ENCODE measurements at places on chromosomes 7 and 10.

GRCh38 chr10:109259293-109259692 lies 664.0 kb downstream of the XPNPEP1 start:
- H3K27me3 ChIP-seq = no peaks in the 10 kb centered on the region
- no peaks in the 10 kb centered on the region for H3K36me3 ChIP-seq
- no peak overlapping the region for H3K4me3 ChIP-seq
- no peak for DNase-seq
- no peak overlapping the region for H3K27ac ChIP-seq
- no peaks in the 10 kb centered on the region for H3K4me1 ChIP-seq

- no peak overlapping the region for H3K4me3 ChIP-seq
- H3K4me1 ChIP-seq = no peaks in the 10 kb centered on the region
- no peaks in the 10 kb centered on the region for H3K27me3 ChIP-seq
- no peak for DNase-seq
- peaks cover 9% of the 10 kb centered on the region for H3K36me3 ChIP-seq
- H3K27ac ChIP-seq = no peak overlapping the region
Observed at GRCh38 chr7:139271718-139272628, 40.9 kb downstream of the UBN2 start.

GRCh38 chr10:84902553-84902952 lies 574.2 kb downstream of the CCSER2 start:
- no peak for DNase-seq
- no peaks in the 10 kb centered on the region for H3K27me3 ChIP-seq

GRCh38 chr10:11442001-11442773 lies 169.3 kb downstream of the USP6NL start:
- H3K27ac ChIP-seq = no peak overlapping the region
- no peak for DNase-seq
- no peak overlapping the region for H3K4me3 ChIP-seq
- H3K4me1 ChIP-seq = no peaks in the 10 kb centered on the region
- peaks cover 28% of the 10 kb centered on the region for H3K27me3 ChIP-seq

GRCh38 chr10:61589547-61590243 lies 73.0 kb upstream of the CABCOCO1 start:
- no peak overlapping the region for H3K27ac ChIP-seq
- no peak for DNase-seq
- no peaks in the 10 kb centered on the region for H3K4me1 ChIP-seq
- H3K27me3 ChIP-seq = no peaks in the 10 kb centered on the region
- no peak overlapping the region for H3K4me3 ChIP-seq

- peak overlapping the region; percentile 39 for H3K27ac ChIP-seq
- DNase-seq = no peak
- H3K4me1 ChIP-seq = peaks cover 50% of the 10 kb centered on the region
Observed at GRCh38 chr7:55140221-55140940, 121.6 kb downstream of the EGFR start.

- H3K4me3 ChIP-seq = no peak overlapping the region
- H3K27ac ChIP-seq = no peak overlapping the region
- peaks cover 3% of the 10 kb centered on the region for H3K27me3 ChIP-seq
- no peak for DNase-seq
Observed at GRCh38 chr7:159192013-159192412, 47.3 kb upstream of the VIPR2 start.

DNA sequence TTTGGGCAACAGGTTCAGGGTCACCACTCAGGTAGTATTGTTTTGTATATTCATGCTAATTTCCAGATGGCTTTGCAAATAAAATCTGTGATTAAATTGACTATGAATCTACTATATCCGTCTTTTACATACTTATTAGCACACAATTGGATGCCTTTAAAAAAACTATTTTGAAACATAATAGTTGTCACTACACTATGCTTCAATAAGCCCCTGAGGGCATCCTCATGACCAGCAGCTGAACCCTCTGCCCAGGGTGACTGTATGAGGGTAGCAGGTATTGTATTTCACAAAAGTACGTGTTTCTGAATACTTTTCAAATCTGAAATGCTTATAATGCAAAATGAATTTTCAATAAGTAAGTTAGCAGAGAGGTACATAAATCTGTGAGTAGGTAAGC lies 97.3 kb downstream of the DNAH11 start:
- H3K4me3 ChIP-seq = no peak overlapping the region
- DNase-seq = no peak
- H3K27ac ChIP-seq = no peak overlapping the region
- no peaks in the 10 kb centered on the region for H3K36me3 ChIP-seq

DNA sequence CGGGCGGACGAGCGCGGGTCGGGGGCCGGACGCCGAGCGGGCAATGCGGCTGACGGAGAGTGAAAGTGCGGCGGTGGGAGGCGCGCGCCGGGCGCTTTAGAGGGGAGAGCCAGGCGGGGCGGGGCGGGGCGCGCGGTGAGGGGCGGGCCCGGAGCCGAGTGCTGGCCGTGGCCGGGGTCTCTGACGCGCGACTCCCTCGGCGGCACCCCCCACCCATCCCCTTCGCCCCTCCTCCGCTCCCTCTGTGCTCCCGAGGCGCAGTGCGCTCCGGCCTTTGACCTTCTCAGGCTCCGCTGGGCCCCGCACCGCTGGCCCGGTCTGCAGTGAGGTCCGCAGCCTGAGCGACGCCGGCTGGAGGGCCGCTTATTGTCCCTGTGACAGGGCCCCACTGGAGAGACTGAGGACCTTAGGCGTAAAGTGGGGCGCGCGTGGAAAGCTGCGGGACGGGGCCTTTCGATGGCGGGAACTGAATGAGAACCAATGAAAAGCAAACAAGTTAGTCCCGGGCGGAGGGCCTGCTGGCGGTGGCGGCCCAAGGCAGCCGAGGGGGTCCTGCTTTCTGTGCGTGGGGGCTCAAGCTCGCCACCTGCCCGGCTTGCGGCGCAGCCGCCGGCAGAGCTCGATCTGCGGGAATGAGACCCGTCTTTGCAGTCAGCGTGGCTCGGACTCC lies at the start of gene CXCL12:
Gene CXCL12, minus strand, starts transcription at position 72 of the 670 bp plus-strand sequence. CDS start 92 bp downstream, outside the sequence.
- H3K4me3 ChIP-seq = peak within 1 kb of the TSS; percentile 34
- DNase-seq = no peak
- peak within 1 kb of the TSS; percentile 79 for H3K27ac ChIP-seq

DNA sequence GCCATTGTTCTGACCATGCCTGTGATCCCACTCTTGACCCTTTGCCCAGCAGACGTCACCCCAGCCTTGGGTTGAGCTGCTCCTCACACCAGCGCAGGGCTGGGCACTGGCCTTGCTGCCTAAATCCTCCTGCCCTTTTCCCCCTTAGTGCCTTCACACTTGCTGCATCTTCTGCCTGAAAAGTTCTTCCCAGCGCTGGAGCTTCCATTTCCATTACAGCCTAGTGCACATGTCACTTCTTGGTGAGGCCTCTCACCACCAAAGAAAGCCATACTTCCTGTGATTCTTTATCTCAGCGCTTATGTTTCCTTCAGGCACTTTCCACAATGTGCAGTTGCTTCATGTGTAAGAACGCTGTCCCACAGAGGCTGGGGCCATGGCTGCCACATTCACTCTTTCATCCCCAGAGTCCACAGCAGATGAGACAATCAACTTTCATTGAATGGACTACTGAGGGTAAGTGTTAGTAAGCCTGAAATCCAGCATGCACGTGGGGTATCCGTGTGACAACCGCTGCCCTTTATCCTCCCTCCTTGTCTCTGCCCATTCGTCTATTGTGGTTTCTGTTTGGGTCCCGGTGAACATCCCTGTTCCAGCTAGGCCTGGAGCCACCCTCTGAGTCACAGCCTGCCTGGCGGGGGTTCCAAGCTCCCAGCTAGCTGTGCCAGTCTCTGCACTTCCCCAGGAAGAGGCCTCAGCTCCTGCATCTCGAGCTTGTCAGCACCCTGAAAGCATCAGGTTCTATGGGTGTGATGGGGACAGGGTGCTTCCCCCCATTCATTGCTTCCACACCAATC lies 37.3 kb downstream of the ADRA2A start:
- no peak overlapping the region for H3K4me3 ChIP-seq
- H3K27ac ChIP-seq = no peak overlapping the region

DNA sequence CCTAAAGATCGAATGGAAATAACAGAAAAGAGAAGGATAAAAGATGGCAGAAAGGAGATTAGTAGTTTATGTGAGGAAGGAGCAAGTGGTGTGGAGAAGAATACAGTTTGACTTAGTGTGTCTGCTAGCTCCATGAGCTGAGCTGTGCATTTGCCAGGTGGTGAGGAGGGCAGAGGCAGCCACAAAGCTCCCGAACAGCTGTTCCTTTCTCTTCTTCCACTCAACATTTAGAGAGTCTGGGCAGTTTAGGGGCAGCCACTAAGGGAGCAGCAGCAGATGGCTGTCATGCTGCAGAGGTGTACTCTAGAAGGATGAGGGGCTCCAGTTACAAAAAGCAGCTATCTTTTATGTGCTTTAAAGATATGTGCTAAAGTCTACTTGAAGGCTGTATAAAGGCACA lies 674.4 kb downstream of the GRM8 start:
- no peaks in the 10 kb centered on the region for H3K36me3 ChIP-seq
- H3K4me1 ChIP-seq = no peaks in the 10 kb centered on the region
- no peaks in the 10 kb centered on the region for H3K27me3 ChIP-seq
- DNase-seq = no peak
- no peak overlapping the region for H3K27ac ChIP-seq
- H3K4me3 ChIP-seq = no peak overlapping the region

DNA sequence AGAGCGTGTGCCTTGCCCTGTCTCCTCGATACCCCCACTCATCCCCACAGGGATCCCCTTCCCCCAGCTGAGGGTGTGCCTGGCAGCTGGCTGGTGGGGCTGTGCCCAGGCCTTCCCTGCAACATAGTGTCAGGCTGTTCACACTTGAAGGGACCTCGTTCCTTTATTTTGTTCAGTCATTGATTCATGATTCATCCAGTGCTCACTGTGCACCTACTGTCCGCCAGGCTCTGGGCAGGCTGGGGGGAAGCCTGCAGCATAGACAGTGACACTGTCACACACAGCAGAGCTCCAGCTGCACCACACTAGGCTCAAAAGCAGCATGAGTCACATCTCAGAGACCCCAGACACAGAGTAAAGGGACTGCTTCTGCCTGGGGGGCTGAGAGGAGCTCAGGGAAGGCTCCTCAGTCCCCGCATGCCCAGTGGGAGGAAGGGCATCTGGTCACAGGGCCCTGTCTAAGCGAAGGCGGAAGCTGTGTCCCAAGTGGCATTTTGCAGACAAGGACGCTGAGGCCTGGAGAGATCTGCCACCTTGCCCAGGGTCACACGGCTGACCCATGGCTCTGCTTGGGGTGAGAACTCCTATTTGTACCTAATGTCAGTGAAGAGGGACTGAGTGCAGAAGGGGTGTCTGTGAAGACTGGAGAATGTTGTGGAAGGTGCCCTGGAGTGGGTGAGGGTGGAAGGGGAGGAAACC lies 27.9 kb downstream of the CDH23 start:
- no peaks in the 10 kb centered on the region for H3K27me3 ChIP-seq
- no peaks in the 10 kb centered on the region for H3K36me3 ChIP-seq
- H3K4me3 ChIP-seq = no peak overlapping the region

DNA sequence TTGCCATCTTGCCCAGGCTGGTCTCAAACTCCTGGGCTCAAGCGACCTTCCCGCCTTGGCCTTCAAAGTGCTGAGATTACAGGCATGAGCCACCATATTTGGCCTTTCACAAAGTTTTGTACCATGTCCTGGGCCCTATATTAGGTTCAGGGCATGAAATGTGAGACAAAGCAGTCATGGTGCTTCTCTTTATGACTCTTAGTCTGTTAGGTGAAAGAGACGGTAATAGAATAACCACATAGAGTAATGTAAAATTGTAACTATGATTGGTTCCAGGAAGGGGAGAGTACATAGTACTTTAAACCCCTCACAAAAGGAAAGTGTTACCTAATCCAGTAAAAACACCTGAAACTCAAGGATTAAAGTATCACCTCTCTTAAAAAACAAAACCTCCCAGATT lies 144.7 kb downstream of the SPAG6 start:
- no peaks in the 10 kb centered on the region for H3K36me3 ChIP-seq
- H3K4me3 ChIP-seq = no peak overlapping the region
- no peaks in the 10 kb centered on the region for H3K27me3 ChIP-seq
- no peak for DNase-seq

GRCh38 chr7:154996756-154997155 lies 6.2 kb downstream of the PAXIP1 start:
- no peak for DNase-seq
- H3K27ac ChIP-seq = no peak overlapping the region
- H3K27me3 ChIP-seq = no peaks in the 10 kb centered on the region
- H3K4me1 ChIP-seq = peaks cover 5% of the 10 kb centered on the region

- no peaks in the 10 kb centered on the region for H3K36me3 ChIP-seq
Observed at GRCh38 chr7:25669961-25670841, 441.9 kb upstream of the NPVF start.

GRCh38 chr7:24724451-24725190 lies 32.6 kb downstream of the GSDME start:
- no peaks in the 10 kb centered on the region for H3K36me3 ChIP-seq
- no peak for DNase-seq
- H3K4me3 ChIP-seq = no peak overlapping the region
- no peak overlapping the region for H3K27ac ChIP-seq

GRCh38 chr7:29968683-29969395 lies 20.8 kb downstream of the SCRN1 start:
- no peak overlapping the region for H3K4me3 ChIP-seq
- no peaks in the 10 kb centered on the region for H3K36me3 ChIP-seq
- no peak for DNase-seq
- no peak overlapping the region for H3K27ac ChIP-seq
- H3K27me3 ChIP-seq = no peaks in the 10 kb centered on the region
- peaks cover 6% of the 10 kb centered on the region for H3K4me1 ChIP-seq

- no peak for DNase-seq
- no peaks in the 10 kb centered on the region for H3K36me3 ChIP-seq
- H3K4me3 ChIP-seq = no peak overlapping the region
- H3K27me3 ChIP-seq = no peaks in the 10 kb centered on the region
Observed at GRCh38 chr10:125555743-125556142, 127.2 kb downstream of the TEX36 start.

DNA sequence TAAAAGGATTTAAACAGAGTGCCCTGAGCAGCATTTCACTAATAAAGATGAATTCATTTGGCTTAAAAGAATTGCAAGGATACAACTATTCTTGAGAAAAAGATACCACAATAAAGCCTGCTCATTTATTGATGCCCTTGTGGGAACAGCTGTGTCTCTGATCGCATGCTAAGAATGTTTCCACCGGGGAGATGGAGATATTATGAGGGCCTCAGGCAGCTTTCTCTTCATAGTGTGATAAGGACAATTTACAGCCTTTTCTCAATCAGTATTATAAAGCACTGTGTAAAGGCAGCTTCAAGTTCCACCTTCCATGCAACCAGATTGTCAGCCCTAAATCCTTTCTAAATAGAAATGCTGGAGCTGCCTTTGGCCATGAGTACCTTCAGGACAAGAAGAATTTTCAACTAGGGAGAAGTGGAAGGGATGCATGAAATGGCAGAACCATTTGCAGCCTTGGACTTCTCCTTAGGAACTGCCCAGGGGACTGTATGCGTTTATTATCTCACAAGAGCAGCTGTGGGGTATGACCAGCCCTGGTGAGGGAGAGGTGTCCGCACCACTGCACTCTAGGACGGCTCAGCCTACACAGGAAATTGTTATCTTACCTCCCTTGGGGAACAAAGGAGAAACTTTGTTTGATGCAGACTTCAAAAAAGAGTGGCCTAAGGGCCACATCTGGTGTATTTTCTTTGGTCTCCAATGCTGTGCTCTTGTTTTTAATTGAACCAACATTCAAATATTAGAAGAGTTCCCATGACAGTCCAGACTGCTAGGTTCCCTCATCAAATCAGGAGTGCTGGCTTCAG lies 116.9 kb upstream of the PCGF5 start:
- H3K36me3 ChIP-seq = no peaks in the 10 kb centered on the region
- no peaks in the 10 kb centered on the region for H3K27me3 ChIP-seq
- H3K4me3 ChIP-seq = no peak overlapping the region
- no peak overlapping the region for H3K27ac ChIP-seq
- H3K4me1 ChIP-seq = no peaks in the 10 kb centered on the region
